ENCODE measurements at places on chromosomes 7 and 10.

DNA sequence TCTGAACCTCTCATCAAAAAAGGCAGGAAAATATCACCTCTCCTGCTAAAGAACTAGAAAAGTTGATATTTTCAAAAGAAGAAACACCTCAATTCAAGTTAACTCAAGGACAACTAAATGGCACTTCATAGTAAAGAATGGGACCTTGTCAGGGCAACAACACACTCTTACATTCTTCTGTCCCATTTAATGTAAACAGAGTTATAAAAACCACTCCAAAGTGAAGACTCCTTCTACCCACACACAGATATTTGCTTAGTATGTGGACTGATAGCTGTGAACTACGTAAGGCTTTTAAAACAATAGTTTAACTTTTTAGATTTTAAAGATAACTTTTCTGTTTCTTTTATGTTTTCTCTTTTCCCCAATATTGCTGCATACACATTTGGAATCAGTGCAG is 118.3 kb downstream of the ZNF37A start:
- DNase-seq, result no peak

DNA sequence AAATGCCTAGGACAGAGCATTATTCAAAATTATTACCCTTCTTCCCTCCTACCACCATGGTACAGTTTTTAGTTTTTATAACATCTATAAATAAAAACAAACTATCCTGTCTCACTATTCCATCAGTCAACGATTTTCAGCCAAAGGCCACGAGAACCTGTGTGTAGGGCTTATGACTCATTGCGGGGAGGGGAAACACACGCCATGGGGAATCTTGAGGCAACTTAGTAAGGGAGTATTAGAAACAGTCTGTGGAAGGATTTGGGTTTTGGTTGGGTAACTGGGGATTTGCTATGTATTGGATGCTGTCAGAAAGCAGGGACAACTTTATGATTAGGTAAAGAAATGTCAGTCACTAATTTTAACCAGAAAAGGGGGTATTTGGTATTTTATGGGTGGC is 14.7 kb downstream of the GPR141 start:
- no peak for DNase-seq

DNA sequence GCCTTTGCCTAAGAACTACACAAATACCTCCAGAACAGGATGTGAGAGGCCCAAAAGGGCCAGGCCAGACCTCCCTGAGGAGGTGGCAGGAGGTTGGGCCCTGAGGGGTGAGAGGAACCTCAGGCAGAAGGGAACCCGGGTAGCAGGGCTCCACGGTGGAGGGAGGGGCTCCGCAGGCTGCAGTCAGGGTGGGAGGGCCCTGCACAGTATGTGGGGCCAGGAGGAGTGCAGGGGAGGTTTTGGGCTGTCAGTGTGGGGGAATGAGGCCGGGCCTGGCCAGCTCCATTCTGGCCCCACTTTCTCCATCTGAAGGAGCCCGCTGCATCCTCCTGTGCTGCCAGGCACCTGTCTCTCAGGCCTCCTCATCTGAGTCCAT is 25.9 kb downstream of the DNAJB12 start:
- peak; percentile 35 for DNase-seq

GRCh38 chr7:44713680-44714335 is 34.8 kb upstream of the ZMIZ2 start:
- DNase-seq, result no peak

- DNase-seq, result no peak
Observed at GRCh38 chr7:23345601-23346000, 46.5 kb downstream of the MALSU1 start.

Data from T-cell (primary cell).